ENCODE measurements at places on chromosomes 7 and 10. TPM values are rescaled to one million over a fixed set of nuclear protein-coding genes. Genes with fewer than 3 reads are reported as not detected.

DUS4L gene
- 7.3 TPM for polyA plus RNA-seq

DNA sequence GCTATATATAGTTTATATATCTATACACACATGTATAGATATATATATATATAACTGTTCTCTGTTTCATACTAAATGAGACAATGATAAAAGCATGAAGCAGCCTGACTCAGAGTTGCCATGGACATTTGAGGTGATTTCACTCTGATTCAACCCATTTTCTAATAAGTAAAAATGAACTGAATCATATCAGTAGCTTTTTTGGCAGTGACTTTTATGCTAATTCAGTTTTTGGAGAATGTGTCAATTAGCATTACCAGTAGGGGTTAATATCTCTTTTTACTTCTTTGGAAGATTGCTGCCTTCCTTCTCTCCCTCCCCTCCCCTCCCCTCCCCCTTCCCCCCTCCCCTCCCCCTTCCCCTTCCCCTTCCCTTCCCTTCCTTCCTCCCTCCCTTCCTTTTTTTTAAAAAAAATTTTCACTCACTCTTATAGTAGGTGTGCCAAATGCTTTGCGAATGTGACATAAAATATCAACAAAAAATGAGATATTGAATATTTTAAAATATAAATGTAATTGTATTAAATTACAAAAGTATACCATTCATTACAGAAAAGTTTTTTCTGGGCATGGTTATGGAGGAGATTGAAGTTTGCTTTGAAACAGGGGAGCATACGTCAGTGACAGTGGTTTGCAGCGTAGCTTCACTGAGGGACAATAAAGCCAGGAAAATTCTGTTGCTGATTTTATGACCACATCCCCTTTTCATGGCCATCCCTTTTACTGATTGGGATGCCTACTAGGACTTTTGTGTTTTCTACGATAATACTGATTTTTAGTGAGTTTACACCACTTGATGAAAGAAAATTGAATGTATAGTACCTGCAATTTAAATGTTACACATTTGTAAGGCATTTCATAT is 64.0 kb upstream of the KLF6 start:
- peak; percentile 90 for DNase-seq

STRIP2 gene
- 5.1 TPM for polyA plus RNA-seq

- DNase-seq: no peak
Measured at GRCh38 chr10:91796331-91797047, 1.7 kb upstream of the TNKS2 start.

ZNF467 gene
- 0.48 TPM for polyA plus RNA-seq

SPDYE9 gene
- not detected for polyA plus RNA-seq

GRCh38 chr10:30134171-30134945 is 75.0 kb upstream of the JCAD start:
- no peak for DNase-seq

- no peak for DNase-seq
Measured at GRCh38 chr7:70700055-70700940, 431.6 kb upstream of the GALNT17 start.

AGR2 gene
- polyA plus RNA-seq: 2.1 TPM

DNA sequence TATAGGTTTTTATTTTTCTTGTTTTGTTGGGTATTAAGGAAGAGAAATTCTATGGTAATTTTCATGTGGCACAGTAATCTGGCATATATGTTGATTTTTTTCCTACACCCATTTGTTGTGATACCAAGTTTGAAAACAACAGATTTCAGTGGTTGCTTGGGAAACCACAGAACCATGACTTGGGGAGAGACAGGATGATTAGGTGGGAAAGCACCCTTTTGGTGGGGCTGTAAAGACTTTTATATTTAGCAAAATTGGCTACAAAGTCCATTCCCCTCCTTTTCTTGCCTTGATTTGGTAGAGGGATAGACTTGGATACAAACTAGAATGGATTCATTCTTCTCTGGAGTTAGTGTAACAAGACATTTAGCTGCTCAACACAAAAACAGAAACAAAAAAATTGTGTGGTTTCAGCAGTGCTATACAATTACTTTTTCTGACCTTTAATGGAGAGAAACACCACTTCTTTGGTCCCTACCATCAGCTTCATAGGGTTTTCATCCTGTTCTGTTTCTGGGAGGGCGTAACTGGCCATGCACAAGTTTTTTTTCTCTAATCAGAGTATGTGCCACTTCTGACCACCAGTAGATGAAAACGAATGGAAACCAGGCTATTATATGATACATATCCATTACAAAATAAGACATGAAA is 52.7 kb downstream of the FIGNL1 start:
- no peak for DNase-seq

NUPR2 gene
- polyA plus RNA-seq: not detected

DNA sequence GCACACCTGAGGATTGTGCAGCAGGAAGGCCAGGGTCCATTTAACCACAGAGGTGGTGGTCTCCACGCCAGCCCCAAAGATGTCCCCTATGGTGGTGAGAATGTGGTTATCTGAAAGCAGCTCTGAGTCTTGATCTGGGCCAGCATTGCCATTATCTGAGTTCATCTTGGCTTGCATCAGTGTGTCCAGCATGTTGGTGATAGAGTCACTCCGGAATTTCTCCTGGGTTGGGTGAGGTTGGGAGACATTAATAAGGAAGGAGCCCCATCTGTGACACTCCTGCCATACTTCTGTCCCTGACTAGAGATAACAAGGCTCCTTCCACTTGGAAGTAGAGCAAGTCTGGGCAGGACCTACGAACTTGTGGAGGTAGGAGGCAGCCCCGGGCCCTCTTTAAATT is 4.2 kb downstream of the CYP17A1 start:
- no peak for DNase-seq

CYP3A7 gene
- polyA plus RNA-seq: not detected
